Liver (tissue), 10 donors: ENCODE measurements at places on chromosomes 2 and 18. TPM values are rescaled to one million over a fixed set of nuclear protein-coding genes. Genes with fewer than 3 reads are reported as not detected.

The NHEJ1 gene
- 13.5 TPM for total RNA-seq

The PRKAG3 gene
- total RNA-seq = not detected

The PCARE gene
- not detected for total RNA-seq

The TEX44 gene
- not detected for total RNA-seq

The RUFY4 gene
- total RNA-seq = 0.08 TPM

The ZSWIM2 gene
- total RNA-seq = not detected

The UGT1A3 gene
- total RNA-seq = not detected

The CIDEA gene
- not detected for total RNA-seq

The IL36RN gene
- total RNA-seq = not detected

The CAPN14 gene
- 0.08 TPM for total RNA-seq

The SPATA3 gene
- total RNA-seq = not detected

The ABCB11 gene
- total RNA-seq = 43.5 TPM

The ARHGAP15 gene
- total RNA-seq = 17.9 TPM

The CCDC74A gene
- 0.42 TPM for total RNA-seq

The NXPH2 gene
- not detected for total RNA-seq

The CD207 gene
- not detected for total RNA-seq

The CHMP1B gene
- 19.5 TPM for total RNA-seq

The PLB1 gene
- 4.5 TPM for total RNA-seq

The SH3RF3 gene
- 1.0 TPM for total RNA-seq

The ROCK2 gene
- total RNA-seq = 16.1 TPM

The COLEC12 gene
- total RNA-seq = 0.33 TPM

The CACNB4 gene
- 0.50 TPM for total RNA-seq

The CCL20 gene
- total RNA-seq = 1.0 TPM

The ERICH2 gene
- total RNA-seq = not detected

The SERPINB13 gene
- not detected for total RNA-seq

The ANKRD30BL gene
- total RNA-seq = not detected
